ENCODE measurements at places on chromosomes 1 and 21.

GRCh38 chr21:14482165-14482564 lies 64.0 kb downstream of the SAMSN1 start:
- DNase-seq: no peak

GRCh38 chr1:235584973-235585372 lies 64.6 kb downstream of the GNG4 start:
- DNase-seq: no peak

- DNase-seq: peak; percentile 64
Measured at GRCh38 chr1:161068306-161069234, 1.1 kb downstream of the ARHGAP30 start.

DNA sequence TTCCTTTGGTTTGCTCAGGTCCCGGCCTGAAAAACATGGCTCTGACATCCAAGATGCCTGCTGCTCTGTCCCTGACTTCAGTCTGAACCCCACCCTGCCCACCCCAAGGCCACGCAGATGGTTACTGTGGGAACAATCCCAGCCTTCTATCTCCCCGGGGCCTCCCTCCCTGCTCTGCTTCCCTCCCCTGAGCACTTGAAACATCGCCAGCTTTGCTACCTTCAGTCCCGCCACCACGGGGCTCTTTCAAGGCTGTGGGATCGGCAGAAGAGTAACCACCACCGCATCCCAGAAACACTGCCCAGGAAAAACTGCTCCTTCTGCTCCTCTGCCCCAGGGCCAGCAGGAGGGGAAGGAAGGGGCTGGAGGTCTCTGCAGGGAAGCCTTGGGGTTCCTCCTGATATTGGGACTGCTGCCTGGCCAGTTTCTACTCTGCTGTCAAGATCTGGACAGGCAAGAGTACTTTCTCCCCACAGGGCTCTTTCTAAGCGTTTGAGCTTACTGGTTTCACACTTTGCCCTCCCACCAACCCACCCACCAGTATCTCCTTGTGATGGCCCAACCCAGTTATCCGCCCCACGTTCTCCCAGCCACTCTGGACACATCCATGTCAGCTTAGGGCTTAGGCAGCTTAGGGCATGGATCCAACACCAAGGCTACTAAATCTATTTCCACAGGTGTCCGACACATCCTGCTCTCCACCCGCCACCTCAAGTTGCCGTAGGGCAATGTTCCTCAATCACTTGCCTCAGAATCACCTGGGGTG lies 8.4 kb downstream of the ETNK2 start:
- no peak for DNase-seq

GRCh38 chr1:160718210-160718609 lies 6.6 kb upstream of the CD48 start:
- no peak for DNase-seq

DNA sequence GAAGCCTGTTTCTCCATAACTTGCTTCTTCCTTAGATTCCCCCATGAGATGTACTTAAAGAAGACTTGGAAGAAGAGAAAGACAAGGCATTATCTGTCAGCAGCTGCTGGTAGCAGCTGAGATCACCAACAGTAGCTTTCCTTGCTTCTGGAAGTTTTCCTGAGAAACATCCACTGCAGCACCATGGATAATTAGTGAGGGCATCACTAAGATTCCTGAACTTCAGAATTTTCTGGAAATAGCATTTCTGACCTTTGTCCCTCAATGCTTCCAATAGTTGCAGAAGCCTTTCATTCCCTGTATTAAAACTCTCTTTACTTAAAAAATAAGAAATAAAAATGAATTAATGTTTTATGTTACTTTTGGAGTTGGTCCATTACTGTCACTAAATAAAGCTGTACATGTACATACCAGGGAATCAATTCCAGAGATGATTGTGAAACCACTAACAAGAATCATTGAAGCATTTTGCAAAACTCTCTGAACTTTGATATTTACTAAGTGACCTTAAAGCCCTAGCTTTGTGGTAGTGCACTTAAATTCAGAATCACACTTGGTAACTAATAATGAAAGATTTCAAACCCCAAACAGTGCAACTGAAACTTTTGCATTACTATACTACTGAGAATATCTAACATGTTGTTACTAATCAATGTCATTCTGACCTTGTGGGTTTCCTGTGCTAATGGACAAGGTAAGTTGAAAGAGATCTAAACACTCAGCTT lies at the start of gene CFHR4:
CFHR4 (plus strand) TSS at position 538 of the 725 bp plus-strand sequence; CDS start at position 637, 99 bp downstream.
- no peak for DNase-seq

GRCh38 chr1:151840421-151840820 lies 801 bp upstream of the C2CD4D start:
- no peak for DNase-seq

GRCh38 chr1:37047542-37047941 lies 13.2 kb upstream of the GRIK3 start:
- DNase-seq: no peak

DNA sequence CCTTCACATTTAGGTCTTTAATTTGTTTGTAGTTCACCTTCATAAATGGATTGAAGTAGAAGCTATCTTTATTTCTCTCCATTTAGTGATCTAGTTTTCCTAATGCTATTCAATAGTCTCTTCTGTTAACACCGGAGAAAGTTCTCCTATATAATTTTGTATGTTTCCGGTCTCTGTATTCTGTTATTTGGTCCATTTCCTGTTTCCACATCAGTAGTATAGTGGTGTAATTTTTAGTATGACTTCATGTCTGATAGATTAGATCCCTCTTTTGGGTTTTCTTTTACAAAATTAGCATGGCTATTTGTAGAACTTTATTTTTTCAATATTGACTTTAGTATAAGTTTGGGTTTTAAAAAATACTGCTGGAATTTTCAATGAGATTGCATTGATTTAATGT lies 41.6 kb upstream of the PKP1 start:
- DNase-seq: no peak

DNA sequence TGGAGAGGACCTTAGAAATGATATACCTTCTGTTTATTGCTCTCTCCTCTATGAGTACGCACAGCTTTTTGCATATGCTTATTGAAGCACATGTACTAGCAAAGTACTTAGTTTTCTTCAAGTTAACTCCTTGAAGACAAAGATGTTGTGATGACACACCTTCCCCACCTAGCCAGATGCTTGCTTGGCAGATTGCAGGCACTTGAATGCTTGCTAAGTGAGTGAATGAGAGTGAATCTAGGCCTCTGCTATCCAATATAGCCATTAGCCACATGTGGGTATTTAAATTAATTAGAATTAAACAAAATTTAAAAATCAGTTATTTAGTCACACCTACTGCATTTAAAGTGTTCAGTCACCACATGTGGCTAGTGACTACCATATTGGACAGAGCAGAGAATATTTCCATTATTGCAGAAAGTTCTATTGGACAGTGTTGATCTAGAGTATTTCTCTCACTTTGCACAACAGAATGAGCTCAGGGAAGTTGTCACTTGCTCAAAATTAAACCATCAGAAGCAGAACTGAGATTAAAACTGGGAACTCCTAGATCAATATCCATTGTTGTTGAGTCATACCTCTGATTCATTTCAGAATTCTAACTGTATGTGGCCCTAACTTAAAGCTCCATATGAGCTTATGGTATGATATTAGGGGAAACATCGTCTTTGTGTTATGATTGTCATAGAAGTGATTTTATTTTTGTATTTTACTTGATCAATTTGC lies 8.6 kb upstream of the EEIG2 start:
- no peak for DNase-seq

DNA sequence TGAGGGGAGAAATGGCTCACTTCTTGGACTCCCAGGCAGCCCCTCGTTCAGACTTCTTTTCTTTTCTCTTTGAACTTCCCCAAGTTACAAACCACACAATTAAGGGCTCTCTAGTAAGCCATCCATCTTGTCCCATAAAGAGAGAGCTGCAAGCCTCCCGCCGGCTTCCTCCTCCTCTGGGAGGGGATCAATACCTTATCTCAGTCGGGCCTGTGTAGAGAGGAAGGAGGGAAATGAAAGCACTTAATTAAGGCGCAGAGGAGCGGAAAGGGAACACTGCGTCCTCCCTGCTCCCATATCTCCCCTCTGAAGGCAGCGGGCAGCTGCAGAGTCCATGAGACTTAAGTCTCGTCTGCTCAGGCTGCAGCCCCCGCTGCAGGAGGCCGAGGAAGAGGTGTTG lies 112.6 kb upstream of the CSF3R start:
- DNase-seq: no peak

- no peak for DNase-seq
Measured at GRCh38 chr1:66464802-66465201, 69.2 kb upstream of the SGIP1 start.

GRCh38 chr1:101237229-101237837 lies 514 bp downstream of the S1PR1 start:
- no peak for DNase-seq

DNA sequence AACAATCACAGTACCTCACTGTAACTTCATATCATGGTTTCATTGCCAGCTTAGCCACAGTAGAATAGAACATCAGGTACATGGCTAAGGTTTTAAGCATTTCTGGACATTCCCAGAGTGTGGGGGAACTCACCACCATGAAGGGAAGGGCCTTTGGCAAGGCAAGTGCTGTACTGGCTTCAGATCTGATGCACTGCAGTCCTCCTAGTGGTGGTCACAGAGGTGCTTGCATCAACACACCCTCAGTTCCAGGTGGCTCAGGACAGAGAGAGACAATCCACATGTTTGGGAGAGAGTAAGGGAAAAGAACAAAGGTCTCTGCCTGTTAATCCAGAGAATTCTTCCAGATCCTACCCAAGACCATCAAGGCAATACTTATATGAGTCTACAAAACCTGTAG lies 528.4 kb upstream of the RGS18 start:
- no peak for DNase-seq

- DNase-seq: no peak
Measured at GRCh38 chr1:204065174-204065985, 7.5 kb upstream of the SOX13 start.

- no peak for DNase-seq
Measured at GRCh38 chr1:37399205-37399604, 75.2 kb upstream of the ZC3H12A start.

GRCh38 chr1:192763243-192763642 lies 45.6 kb upstream of the RGS2 start:
- DNase-seq: no peak

- no peak for DNase-seq
Measured at GRCh38 chr21:31558189-31558961, 101.1 kb upstream of the SOD1 start.

DNA sequence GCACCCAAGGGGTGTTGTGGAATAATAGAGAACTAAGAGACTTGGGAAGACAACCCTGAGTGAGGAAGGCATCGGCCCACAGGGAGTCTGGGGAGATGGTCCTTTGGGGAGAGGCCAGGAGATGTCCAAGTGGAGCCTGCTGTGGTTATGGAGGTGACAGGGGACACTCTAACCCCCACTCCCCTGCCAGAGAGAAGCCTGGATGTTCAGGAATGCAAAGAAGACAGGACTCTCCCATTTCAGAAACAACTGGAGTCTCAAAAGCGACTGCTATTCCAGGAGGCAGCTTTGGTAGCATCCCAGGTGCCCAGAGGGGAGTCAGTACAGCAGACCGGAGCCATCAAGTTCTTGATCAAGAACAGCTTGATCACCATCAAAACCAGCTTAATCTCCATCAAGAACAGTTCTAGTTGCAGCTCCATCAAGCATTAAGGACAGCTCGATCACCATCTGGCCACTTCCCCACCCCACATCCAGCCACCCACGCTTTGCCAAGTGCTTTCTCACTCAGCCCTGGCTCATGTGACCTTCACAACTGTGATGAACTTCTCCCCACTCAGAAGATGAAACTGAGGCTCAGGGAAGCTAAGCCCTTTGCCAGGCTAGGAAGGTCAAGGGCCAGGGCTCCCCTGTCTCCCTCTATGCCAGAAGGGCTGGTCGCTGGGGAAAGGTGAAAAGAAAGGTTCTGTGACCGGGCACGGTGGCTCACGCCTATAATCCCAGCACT lies 743 bp downstream of the CD52 start:
- DNase-seq: peak; percentile 37

GRCh38 chr1:117359561-117360289 lies 7.5 kb upstream of the MAN1A2 start:
- DNase-seq: no peak

DNA sequence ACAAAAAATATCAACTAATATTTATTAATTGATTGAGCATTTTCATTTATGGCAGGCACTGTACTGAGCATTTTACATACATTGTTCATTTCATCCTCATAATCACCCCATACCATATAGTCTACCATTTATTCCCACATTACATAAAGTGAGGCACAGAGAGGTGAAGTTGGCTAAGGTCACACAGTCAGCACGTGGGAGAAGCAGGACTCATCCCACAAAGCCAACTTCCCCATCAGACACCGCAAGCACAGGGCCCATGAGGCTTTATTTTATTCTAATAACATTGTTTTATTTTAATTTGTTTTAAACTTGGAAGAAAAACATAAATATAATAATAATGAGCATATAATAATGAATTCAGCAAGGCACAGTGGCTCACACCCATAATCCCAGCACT lies 43.1 kb upstream of the CAPZB start:
- no peak for DNase-seq

- no peak for DNase-seq
Measured at GRCh38 chr1:214380396-214380795, 99.4 kb downstream of the SMYD2 start.

DNA sequence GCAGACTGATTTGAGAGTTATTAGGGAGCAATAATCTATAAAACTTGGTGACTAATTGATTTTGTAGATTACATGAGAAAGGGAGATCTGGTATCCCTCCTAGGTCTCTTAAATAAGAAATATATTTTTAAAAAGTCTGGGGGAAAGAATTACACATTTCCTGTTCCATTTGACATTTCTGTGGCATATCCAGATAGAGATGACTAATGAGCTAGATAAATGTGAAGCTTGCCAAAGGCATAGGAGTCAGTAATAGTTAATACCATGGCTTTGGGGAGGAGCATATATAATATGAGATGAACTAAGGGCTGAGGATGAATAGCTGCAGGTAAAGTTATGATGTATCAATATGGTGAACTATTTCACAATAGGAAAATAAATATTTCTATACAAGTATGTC lies 663.7 kb downstream of the PTPRC start:
- DNase-seq: no peak

- no peak for DNase-seq
Measured at GRCh38 chr1:101697072-101697471, 299.7 kb downstream of the OLFM3 start.

GRCh38 chr1:44947063-44947773 lies 39.2 kb downstream of the EIF2B3 start:
- no peak for DNase-seq

DNA sequence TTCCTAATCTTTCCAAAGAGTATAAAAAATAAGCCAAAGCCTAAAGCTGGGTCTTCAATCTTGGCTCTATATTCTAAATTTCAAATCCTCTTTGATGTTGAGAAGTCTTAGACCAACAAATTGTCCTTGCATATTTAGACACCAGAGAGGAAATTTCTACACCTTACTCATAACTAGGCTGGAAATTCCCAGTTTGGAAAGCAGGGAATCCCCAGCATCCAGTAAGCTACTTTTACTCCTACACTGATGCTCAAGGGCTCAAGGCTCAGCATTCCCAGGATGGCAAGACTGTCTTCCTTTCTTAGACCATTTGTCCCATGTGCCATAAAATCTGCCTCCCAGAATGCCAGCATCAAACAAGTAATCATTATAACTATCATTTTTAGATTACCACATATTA lies 28.3 kb downstream of the PRDX6 start:
- no peak for DNase-seq

GRCh38 chr1:156863631-156864030 lies 3.0 kb downstream of the NTRK1 start:
- DNase-seq: no peak

- no peak for DNase-seq
Measured at GRCh38 chr1:246680696-246681130, 43.5 kb upstream of the SCCPDH start.
